ENCODE measurements at places on chromosomes 3 and 15.

DNA sequence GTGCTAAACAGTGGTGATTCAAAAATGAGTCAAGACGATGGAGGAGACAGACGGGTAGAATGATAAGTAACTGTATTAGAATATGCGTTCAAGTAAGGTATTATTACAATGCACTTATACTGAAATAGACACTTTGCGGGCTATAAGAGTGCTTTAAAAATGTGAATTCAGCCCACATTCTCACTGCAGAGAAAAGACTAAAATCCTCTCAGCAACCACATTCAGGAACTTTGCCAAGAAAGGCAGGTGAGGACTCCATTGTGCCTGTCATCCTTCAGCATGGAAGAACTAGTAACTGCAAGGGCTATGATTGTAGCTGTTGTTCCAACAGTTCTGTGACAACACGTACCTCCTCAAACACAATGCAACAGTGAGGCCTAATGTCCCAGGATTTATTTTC, 272.0 kb downstream of the RORA start:
- no peak for DNase-seq

GRCh38 chr3:27544372-27544865, 60.2 kb upstream of the SLC4A7 start:
- no peak for DNase-seq

GRCh38 chr15:39453620-39454019, 127.3 kb upstream of the THBS1 start:
- no peak for DNase-seq

DNA sequence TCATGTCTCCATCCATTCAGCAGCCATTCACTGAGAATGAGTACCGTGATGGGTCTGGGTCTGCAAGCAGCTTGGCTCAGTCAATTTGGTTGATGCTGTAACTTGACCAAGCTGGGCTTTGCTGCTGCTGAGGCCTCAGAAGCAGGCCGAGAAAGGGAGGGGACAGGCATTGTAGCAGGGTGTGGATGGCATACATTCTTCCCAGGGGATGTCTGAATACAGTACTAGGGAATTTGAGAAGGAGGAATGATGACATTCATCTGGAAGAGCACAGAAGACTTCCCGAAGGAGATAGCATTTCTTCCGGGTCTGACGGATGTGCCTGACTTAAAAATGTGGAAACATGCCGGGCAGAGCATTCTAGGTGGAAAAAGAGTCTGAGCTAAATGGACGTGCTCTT, 105.3 kb upstream of the ADPGK start:
- no peak for DNase-seq

DNA sequence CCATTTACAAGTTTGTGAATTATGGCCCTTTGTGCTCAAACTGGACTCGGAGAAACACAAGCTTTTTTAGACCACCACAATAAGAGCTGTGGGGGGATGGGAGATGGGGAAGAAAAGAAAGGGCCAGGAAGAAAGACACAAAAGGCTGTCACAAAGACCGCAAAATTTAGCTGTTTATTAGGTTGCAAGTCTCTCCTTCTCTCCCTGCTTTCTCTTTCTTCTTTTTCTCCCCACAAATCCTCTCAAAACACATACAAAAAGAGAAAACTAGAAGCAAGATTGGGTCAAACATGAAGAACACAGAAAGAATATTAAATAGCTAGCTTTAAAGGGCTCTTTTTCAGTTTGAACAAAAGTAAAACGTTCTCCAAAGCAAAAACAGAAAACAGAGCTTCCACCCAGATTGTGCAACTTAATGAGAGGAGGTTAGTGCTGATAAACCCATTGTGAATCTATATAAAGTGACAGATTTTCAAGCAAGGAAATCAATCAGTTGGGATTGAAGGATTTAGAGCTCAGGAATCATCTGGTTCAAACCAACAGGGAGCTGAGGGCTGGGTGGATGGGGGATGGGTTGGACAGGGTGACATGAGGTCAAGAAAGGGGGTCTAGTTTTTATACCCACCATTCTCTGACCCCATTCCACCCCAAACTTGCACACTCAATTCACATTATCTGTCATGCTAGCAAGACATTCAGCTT, 87.3 kb downstream of the DHX30 start:
- DNase-seq: no peak

DNA sequence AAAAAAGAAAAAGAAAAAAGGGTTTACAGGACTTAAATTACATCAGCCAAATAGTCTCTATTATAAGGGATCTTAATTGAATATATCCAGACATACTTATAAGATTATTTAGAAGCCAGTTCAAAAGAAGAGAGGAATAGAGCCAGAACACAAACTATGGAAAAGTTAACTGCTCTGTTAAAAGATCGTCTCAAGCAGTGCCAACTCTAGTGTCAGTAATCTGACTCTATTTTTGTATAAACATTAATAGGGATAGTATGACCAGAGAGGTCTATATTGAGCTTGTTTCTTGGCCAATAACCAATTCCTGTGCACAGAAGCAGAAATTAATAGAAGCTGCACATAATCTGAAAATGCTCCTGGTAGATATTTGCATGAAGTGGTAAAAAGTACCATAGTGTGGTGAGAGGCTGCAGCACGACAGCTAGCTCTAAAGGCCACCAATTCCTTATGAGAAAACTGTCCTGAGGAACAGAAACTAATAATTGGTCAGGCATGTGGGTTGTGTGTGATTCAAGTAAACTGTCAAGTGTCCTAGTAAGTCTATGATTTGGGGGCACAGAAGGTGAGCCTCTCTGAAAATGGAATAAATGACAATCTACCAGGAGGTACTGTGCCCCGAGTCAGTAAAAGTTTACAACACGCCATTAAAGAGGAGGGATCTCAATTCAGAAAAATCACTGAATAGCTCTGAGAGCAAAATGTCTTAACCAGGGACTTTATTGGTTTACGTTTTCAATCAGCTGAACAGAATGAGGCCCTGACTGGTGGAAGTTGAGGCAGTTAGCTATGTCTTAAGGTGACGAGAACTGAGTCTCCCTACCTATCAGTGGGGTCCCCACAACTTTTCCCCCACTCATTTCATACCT, 51.5 kb upstream of the NANOGP8 start:
- no peak for DNase-seq

DNA sequence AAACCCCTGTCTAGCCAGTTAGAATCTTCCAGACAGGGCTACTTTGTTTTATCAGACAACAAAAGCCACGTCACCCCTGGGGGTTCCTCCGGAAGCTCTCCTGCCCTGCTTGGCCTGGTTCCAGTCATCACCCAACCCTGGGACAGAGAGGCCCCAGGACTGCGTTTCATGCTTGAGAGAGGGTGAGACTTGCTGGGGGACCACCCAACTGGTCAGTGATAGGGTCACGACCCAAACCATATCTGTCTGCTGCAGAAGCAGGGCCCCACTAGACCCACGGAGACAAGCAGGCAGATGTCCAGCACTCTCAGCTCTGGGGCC, 1.2 kb downstream of the NT5DC2 start:
- peak; percentile 41 for DNase-seq

DNA sequence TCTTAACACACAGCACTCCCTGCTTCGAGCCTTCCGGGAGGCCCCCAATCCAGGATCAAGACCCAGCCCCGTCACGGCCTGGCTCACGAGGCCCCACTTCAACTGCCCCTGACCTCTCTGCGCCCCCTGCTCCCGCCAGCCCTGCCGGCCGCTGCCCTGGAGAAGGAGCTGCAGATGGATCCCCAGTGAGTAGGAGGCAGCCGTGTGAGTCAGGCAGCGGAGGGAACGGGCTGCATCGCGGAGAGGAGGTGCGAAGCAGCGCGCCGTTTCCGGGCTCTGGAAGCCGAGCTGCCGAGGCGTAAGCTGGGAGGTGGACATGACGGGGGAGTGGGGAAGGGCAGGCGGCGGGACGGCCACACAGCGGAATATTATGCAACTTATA, 133.4 kb downstream of the TPRA1 start:
- no peak for DNase-seq

GRCh38 chr15:29094711-29095110, 174.9 kb downstream of the NSMCE3 start:
- DNase-seq: no peak

- no peak for DNase-seq
Measured at GRCh38 chr15:67024314-67024997, 40.9 kb upstream of the SMAD3 start.

GRCh38 chr15:70197945-70198361, 100.2 kb upstream of the TLE3 start:
- DNase-seq: no peak

- no peak for DNase-seq
Measured at GRCh38 chr3:175199961-175200360, 340.8 kb downstream of the NAALADL2 start.

- DNase-seq: no peak
Measured at GRCh38 chr3:50532062-50532705, 28.8 kb upstream of the CACNA2D2 start.

Data from mesothelial cell of epicardium (in vitro differentiated cells).